ENCODE measurements at places on chromosomes 1 and 21.

GRCh38 chr1:184191181-184191621 lies 139.7 kb downstream of the TSEN15 start:
- DNase-seq = no peak

DNA sequence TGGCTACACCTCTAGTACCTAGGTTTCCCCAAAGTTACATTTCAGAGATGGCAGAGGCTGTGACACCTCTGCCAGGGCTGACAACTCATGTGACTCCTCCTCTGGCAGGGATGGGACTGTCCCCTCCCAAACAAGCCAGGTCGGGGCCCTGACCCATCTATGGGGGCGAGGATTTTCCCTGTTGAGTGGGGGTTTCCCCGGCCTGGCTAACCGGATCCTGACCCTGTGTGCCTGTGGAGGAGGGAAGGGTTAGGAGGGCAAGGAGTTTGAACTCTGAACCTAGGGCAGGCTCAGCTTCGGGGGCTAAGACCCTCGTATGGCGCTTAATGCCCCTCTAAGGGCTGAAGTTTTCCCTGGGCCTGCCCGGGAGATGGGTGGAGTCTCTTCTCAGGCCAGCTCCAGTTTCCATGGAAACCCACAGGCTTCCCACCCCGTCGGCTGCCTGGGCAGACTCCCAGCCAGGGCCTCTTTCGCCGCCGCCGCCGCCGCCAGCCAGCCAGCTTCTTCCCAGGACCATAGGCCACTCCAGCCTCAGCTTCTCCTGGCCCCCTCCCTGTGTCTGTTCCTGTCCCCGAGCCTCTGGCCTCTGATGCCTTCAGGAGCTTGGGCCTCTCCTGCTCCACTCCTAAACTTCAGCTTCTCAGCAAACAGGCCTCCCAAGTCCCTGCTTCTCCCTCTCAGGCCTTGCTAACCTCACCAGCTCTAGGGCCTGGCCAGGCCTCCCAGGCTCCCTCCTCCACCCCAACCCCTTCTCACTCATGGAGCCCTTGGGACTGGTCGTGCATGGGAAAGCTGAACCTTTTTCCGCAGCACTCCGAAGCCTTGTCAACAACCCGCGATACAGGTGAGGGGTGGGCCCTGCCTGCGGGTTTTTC lies at the start of gene BTBD19:
TSS of gene BTBD19 (plus strand) at position 461 of the 875 bp plus-strand sequence. CDS start at position 759, 298 bp downstream.
- peak; percentile 70 for DNase-seq

DNA sequence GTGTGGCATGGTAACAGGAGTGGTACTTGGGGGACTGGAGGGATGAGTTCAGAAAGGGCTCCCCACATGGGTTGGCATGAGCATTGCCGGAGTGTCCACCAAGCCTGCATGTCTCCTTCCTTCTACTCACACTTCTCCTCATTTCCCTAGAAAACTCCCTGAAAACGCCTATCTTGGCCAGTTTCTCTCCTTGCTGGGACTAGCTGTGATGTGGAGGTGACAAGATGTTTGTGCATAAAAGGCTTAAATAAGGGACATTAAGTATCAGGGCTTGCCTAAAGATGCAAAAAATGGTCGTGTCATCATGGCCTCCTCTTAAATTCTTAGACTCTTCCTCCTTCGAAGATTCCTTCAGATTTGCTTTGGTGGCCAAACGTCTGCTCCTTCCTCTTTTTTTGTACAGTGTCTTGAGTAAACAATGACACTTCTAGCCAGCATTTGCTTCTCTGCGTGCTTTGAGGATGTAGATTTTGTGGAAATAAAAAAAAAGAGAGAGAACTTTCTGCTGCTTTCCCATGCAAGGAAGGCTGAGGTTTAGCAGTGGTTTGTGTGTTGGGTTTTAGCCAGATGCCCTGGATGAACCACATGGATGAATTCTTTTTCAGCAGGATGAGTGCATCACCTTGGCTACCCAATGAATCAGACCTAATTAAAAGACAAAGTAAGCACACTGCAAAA lies 239.1 kb upstream of the IRF2BP2 start:
- DNase-seq = no peak

DNA sequence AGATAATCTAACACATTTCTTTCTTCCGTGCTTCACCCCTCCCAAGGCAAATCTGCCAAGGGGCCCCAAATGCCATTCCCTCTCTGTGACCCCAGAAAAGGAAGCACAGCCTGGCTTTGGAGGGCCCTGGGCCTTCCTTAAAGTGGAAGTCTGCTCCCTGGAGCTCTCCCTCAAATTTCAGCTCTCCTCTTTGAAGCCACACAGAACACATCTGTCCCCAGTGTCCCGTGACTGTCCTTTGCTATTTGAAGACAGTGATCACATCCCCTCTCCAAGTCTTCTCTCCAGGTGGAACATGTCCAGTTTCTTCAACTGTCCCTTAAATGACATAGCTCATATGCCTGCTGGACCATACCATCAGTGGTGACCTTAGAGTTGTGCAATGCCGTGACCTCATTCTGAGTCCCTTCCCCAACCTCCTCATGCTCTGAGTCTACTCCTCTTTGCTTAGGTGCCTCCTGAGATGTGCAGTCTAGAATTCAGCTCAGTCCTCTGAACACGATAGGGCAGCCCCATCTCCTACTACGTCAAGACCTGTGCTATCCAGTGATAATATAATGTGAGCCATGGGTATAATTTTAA lies 18.4 kb upstream of the FOXO6 start:
- DNase-seq = no peak

DNA sequence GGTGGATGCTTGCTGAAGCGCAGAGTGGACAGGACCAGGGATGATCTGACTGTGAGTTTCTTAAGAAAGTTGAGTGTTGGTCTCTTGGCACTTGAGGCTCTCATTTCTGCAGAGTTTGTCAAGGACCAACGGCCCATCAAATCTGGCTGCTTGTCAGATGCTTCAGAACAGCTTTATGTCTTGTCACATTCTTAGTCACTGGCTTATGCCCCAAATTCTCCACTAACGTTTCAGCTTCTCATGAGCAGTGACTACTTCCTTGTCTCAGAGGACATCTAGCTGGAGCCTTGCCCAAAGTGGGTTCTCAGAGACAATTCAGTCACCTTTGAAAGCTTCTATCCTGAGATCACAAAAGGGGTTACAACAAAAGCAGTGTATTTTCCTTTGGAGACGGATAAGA lies 92.3 kb downstream of the ST6GALNAC5 start:
- DNase-seq = no peak

- no peak for DNase-seq
Observed at GRCh38 chr21:28235169-28235895, 757.3 kb downstream of the LTN1 start.

DNA sequence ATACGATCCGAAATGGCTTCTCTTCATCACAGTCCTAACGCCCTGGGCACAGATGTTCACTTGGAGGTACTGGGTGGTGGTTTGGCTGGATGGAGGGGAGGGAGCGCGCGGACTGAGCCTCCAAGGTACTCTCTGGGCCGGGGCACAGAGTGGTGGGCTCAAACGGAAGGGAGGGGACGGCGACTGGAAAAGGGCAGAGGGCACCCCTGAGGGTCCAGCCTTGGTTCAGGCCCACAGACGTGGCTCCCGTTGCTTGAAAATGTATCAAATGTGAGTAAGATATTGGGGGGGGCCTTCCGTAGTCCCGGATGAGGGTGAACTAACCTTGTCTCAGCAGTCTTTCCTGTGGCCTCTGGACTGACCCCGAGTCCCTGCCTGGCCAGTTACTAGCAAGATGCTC lies 463 bp downstream of the IL12RB2 start:
- DNase-seq = no peak

GRCh38 chr1:29629814-29630516 lies 393.6 kb downstream of the PTPRU start:
- no peak for DNase-seq

DNA sequence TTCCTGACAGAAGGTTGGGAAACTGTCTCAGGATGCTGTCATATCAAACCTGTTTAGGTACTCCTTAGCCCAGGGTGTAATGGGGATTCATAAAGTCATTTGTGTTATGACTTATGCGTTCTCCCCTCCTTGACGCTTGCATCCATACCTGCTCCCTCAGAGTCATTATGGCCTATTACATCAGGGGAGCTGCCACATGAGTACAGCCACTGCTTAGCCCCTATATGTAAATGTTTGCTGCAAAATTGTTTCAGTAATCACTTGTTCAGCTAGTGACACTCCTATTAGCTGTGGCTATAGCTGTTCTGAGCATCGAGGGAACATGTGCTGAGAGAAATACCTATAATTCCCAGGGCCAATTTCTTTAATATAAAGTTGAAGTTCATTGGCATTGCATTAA lies 10.5 kb downstream of the NTNG1 start:
- DNase-seq = no peak

GRCh38 chr1:91741301-91741700 lies 144.7 kb downstream of the TGFBR3 start:
- DNase-seq = no peak

GRCh38 chr1:202202500-202203168 lies 9.0 kb downstream of the LGR6 start:
- DNase-seq = no peak

- DNase-seq = peak; percentile 14
Observed at GRCh38 chr1:107139833-107140702, 771 bp upstream of the NTNG1 start.

GRCh38 chr1:27891196-27891889 lies 19.0 kb downstream of the THEMIS2 start:
- no peak for DNase-seq

GRCh38 chr1:10915594-10915993 lies 96.9 kb upstream of the TARDBP start:
- no peak for DNase-seq

DNA sequence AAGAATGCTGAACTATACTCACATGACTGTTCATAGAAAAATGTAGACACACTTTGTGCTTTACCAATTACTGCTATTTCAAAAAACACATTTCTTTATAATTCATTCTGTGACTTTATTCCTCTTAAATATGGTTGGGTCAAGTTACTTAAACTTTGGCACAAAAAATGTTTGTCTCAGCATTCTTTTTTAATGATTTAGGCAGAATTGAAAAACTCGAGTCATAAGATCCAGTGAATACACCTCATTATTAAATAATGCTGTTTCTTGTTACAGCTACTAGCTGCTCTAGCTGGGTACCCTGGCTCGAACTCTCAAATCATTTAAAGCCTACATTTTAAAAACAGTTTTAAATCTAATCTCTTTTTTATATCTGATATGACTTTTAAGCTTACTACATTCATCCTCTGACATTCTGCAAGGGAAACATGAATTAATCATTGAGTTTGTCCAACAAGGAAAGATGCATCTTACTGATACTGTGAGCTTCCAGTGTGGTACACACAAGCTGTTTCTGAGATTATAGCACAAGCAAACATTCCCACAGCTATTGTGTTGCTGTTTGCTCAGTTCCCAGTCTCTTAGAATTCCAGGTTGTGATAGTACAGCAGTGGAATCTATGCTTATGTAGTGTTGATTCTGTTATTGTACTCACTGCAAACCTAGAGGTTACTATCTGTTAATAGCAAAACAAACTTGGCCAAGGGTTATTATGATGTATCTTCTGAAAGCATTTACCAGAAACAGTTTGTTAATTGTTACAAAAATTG lies 746.5 kb downstream of the USP25 start:
- no peak for DNase-seq

DNA sequence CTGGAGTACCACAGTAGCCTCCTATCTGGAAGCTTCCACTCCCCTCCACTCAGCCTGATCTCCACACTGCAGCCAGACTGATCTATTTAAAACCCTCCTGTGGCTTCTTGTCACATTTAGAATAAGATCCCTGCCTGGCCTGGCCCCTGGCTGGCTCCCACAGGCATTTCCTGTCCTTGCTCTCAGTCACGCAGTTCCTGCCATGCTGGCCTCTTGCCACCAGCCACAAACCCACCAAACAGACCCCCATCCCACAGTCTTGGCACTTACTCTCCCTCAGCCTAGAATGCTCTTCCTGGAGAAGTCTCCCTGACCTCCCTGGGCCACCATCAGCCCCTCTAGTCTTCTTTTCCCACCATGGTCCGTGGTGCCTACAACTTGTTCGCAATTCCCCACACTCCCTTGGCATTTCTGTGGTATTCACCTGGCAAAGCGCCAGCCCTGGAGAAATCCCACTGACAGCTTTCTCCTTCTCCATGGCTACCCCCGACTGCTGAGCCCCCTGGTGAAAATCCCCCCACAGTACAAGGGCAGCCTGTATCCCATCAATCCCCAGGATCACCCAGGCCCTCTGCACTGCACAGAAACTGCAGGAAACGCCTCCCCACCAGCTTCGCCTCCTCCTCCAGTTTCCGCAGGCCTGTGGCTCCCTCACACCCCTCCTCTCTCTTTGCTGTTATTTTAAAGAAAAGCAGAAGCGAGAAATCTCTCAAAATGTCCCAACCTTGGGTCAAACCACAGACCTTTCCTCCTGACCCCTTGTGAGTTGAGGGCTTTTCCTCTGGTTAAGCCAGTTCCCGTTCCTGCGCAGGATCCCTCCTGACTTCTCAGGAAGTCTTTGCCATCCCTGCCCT lies 94.5 kb downstream of the SYT2 start:
- DNase-seq = no peak

DNA sequence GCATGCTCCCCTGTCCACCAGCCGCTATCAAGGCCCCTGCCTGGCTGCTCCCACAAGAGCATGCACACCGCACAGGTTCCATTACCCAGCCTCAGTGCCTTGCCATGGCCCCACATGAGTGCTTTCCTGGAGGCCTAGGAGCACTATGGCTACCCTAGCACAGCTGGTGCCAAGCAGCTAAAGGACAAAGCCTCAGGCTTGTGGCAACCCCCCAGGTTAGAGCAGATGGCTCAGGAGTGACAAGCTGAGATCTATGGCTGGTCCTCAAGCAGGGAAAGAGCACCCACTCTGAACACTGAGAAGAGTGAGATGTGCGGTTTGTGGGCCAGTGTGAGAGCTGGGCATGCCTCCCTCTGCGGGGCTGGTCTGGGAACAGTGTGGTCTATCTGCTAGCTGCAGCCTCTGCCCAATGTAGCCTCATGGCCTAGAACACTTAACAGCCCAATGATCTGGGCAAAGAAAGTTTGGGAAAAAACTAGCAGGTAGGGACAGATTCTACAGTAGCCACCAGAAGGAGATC lies 129.8 kb downstream of the VAV3 start:
- DNase-seq = no peak

GRCh38 chr1:34657266-34657665 lies 97.6 kb upstream of the GJB5 start:
- no peak for DNase-seq

DNA sequence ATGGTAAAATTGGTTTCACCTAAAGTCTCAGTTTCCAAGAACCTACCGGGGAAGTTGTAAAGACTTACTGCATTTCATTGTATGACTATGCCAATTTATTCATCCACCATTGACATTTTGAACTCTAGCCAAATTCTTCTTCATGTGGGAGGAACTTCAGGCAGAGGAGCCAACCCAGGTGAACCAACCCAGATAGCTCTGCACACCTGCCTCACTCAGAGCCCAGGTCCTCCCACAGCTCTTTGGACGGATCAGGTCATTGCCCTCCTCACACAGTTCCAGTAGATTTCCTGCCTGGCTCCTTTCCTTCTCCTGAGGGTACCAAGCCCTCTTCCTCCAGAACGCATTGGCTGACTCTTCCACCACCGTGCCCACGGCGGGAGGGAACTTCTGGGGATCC lies 121.7 kb downstream of the DTL start:
- no peak for DNase-seq

DNA sequence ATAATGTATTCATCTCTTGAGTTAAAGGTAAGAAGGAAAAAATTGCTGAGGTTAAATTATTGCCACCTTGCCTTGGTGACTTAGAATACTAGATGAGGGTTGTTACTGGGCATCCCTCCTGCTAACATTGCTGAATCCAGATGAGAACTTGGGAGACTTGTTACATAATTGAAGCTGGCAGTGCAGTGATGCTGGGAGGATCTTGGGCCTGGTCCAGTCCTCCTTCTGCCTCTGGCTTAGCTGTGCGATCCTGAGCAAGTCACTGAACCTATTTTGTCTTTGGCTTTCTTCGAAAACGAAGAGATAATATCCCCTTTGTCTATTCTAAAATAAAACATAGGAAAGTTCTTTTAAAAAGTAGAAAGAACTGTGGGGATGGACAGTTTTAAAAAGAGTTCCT lies 244.9 kb upstream of the NRIP1 start:
- DNase-seq = no peak

Measured in neural crest cell (in vitro differentiated cells).